ENCODE measurements at places on chromosomes 12 and 14. TPM values are rescaled to one million over a fixed set of nuclear protein-coding genes. Genes with fewer than 3 reads are reported as not detected.

- no peak overlapping the region for H3K27ac ChIP-seq
- H3K4me3 ChIP-seq: no peak overlapping the region
- H3K36me3 ChIP-seq: no peaks in the 10 kb centered on the region
- DNase-seq: no peak
- no peaks in the 10 kb centered on the region for H3K27me3 ChIP-seq
- H3K4me1 ChIP-seq: peaks cover 33% of the 10 kb centered on the region
Observed at GRCh38 chr14:68692916-68693771, 99.7 kb downstream of the ZFP36L1 start.

- H3K27ac ChIP-seq: no peak overlapping the region
- no peak for DNase-seq
- no peaks in the 10 kb centered on the region for H3K27me3 ChIP-seq
Observed at GRCh38 chr14:74945261-74945851, 10.0 kb downstream of the PGF start.

GRCh38 chr12:10115311-10115710, 14.7 kb downstream of the CLEC7A start:
- no peaks in the 10 kb centered on the region for H3K27me3 ChIP-seq
- H3K36me3 ChIP-seq: no peaks in the 10 kb centered on the region
- DNase-seq: no peak
- no peak overlapping the region for H3K4me3 ChIP-seq

GRCh38 chr14:86035882-86036281, 505.9 kb downstream of the FLRT2 start:
- no peak overlapping the region for H3K4me3 ChIP-seq
- H3K27ac ChIP-seq: no peak overlapping the region
- no peak for DNase-seq
- H3K4me1 ChIP-seq: no peaks in the 10 kb centered on the region
- no peaks in the 10 kb centered on the region for H3K36me3 ChIP-seq

Gene ACOT4
- total RNA-seq: 1.3 TPM

Gene TDRD9
- not detected for total RNA-seq

Gene STXBP6
- total RNA-seq: 4.4 TPM

- DNase-seq: no peak
- no peaks in the 10 kb centered on the region for H3K36me3 ChIP-seq
- H3K4me3 ChIP-seq: no peak overlapping the region
- no peaks in the 10 kb centered on the region for H3K4me1 ChIP-seq
- H3K27ac ChIP-seq: no peak overlapping the region
Observed at GRCh38 chr12:91222746-91223145, 40.1 kb upstream of the DCN start.

Gene SLC25A21
- total RNA-seq: 1.2 TPM

DNA sequence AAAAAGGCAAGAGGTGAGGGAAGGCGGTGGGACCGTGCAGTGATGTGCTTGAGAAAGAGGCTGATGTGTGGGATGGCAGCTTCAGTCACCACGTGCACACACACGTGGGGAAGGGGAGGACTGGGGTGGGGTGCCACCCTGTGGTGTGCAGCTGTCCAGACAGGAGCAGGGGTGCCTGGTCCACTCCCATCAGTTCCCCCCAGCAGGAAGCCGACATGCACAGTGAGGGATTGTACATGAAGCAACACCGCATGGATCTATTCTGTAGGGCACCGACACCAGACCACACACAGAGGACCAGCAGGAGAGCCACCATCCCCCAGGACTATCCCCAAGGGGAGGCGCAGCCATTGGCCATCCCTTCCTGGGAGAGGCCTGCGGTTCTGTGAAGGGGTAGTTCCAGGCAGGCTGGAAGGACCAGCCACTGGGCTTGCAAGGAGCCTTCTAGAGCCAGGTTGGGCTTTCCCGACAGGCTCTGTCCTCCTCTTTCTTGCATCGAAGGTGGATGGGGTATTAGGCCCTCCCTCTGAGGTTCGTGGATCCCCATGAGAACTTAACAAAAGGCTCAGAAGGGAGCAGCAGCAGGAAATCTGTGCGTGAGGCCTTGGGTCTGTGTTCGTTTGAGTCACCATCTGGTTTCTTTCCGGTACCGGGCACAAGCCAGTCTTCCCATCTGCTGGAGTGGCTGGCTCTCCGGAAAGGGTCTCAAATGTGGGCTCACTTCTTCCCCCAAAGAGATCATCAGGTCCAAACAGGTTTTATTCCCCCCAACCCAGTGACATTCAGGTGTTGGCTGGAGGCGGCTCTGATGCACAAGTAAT, 59.8 kb downstream of the PLEKHG3 start:
- H3K36me3 ChIP-seq: no peaks in the 10 kb centered on the region
- DNase-seq: no peak
- H3K27me3 ChIP-seq: no peaks in the 10 kb centered on the region
- peaks cover 12% of the 10 kb centered on the region for H3K4me1 ChIP-seq
- H3K4me3 ChIP-seq: peak overlapping the region; percentile 69
- peak overlapping the region; percentile 78 for H3K27ac ChIP-seq

GRCh38 chr12:100493396-100494012, 19.8 kb downstream of the NR1H4 start:
- H3K36me3 ChIP-seq: no peaks in the 10 kb centered on the region
- no peak for DNase-seq
- no peak overlapping the region for H3K27ac ChIP-seq
- no peaks in the 10 kb centered on the region for H3K4me1 ChIP-seq

GRCh38 chr12:7042842-7043241, 17.7 kb upstream of the C1S start:
- H3K27me3 ChIP-seq: no peaks in the 10 kb centered on the region
- H3K4me3 ChIP-seq: no peak overlapping the region
- no peak overlapping the region for H3K27ac ChIP-seq
- H3K4me1 ChIP-seq: no peaks in the 10 kb centered on the region
- H3K36me3 ChIP-seq: no peaks in the 10 kb centered on the region

DNA sequence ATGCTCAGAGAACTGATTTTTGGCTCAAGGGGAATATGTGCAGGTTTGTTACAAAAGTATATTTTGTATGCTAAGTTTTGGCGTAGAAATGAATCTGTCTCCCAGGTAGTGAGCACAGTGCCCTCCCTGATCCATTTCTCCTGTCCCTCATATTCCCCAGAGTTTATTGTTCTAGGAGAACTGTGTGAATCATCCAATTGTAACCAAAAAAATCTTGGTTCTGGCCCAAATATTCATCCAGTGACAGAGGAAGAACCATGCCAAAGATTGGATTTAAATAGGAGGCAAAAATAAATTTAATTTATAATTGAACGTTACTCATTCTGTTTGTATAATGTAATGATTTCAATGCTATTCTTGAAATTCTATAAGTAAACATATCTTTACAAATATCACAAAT, 4.8 kb downstream of the CATSPERB start:
- H3K27me3 ChIP-seq: no peaks in the 10 kb centered on the region
- DNase-seq: no peak
- H3K4me1 ChIP-seq: no peaks in the 10 kb centered on the region

DNA sequence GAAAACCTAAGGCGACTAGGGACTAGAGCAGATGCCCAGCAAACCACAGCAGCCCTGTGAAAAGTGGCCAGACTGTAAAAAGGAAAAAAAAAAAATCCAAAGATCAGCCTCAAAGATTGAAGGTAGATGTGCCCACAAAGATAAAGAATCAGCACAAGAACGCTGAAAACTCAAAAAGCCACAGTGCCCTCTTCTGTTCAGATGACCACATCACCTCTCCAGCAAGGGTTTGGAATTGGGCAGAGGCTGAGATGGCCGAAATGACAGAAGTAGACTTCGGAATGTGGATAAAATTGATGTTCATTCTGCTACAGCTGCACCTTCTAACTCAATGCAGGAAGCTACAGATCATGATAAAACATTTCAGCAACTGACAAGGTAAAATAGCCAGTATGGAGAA, 154.4 kb downstream of the GPHN start:
- no peaks in the 10 kb centered on the region for H3K27me3 ChIP-seq
- no peaks in the 10 kb centered on the region for H3K36me3 ChIP-seq
- H3K4me1 ChIP-seq: no peaks in the 10 kb centered on the region
- DNase-seq: no peak
- H3K27ac ChIP-seq: no peak overlapping the region

DNA sequence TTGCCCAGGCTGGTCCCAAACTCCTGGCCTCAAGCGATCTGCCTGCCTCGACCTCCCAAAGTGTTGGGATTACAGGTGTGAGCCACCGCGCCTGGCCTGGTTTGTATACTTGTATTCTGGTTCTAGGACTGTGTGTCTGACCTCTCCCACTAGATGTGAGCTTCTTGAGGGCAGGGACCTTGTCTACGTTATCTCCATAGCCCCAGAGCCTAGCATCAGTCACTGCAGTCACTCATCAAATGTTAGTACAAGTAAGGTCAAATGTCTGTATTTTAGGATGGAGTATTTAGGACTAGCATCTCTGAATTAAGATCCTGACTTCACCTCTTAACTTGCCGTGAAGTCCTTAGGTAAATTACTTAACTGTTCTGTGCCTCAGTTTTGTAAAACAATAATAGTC, 2.9 kb downstream of the RILPL2 start:
- no peaks in the 10 kb centered on the region for H3K27me3 ChIP-seq
- H3K4me3 ChIP-seq: peak overlapping the region; percentile 85
- peak overlapping the region; percentile 52 for H3K27ac ChIP-seq
- peaks cover 12% of the 10 kb centered on the region for H3K36me3 ChIP-seq
- no peak for DNase-seq
- peaks cover 28% of the 10 kb centered on the region for H3K4me1 ChIP-seq

DNA sequence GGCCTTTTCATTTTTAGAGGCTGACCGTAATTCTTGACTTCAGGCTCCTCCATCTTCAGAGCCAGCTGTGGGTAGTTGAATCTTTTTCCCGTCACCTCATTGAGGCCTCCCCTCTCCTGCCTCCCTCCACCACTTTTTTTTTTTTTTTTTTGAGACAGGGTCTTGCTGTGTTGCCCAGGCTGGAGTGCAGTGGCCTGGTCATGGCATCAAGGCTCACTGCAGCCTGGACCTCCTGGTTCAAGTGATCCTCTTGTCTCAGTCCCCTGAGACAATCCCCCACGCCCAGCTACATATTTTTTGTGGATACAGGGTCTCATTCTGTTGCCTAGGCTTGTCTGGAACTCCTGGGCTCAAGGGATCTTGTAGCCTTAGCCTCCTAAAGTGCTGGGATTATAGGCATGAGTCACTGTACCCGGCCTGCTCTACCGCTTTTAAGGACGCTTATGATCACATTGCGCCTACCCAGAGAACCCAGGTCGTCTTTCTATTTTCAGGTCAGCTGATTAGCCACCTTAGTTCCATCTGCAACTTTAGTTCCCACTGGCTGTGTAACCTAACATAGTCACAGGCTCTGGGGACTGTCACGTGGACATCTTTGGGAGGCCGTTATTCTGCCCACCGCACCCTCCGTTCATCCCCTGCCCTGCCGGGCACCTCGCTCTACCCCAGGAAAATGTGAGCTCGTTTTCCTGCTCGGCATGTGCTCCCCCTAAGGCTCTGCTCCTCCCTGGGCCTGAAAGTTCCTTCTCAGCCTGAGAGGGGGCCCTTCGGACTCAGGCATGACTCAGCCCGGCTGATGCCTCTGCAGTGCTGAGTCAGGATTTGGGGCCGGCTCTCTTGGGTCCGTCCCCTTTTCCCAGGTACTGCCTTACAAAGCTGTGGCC, 13.4 kb downstream of the TNFAIP2 start:
- no peak for DNase-seq
- H3K4me3 ChIP-seq: no peak overlapping the region
- H3K27me3 ChIP-seq: no peaks in the 10 kb centered on the region
- no peaks in the 10 kb centered on the region for H3K36me3 ChIP-seq

DNA sequence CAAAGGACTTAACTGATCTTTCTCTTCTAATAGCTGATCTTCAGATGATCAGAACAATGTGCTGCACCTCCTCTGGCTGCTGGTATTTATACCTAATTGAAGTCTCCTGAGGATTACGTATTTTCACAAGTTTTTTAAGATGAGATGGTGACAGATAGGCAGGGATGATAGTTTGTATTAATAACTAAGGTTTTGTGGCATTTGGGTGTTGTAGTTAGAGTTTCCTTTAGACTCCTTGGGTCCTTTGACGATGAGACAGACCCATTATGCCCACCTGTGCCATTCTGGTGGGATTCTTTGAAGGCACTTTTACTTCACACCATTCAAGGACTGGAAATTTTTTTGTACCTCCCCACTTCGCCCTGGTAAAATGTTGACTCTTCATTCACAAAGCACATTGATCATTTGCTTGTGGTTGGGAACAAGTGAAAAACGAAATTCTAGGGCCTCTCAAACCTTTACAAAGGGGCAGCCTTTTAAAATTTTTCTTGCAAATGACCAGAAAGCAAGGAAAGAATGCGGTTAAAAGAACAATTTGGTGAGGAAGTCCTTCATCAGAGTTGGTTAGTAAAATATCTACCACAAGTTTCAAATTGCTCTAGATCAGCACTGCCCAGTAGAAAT, at the start of gene IFNG:
IFNG (minus strand) TSS at position 60 of the 624 bp plus-strand sequence. CDS start 125 bp downstream, outside the sequence.
- no peak within 1 kb of the TSS for H3K27ac ChIP-seq
- H3K4me1 ChIP-seq: no peaks in the 10 kb centered on the region
- H3K4me3 ChIP-seq: no peak within 1 kb of the TSS
- H3K36me3 ChIP-seq: no peaks in the 10 kb centered on the region
- H3K27me3 ChIP-seq: no peaks in the 10 kb centered on the region

Gene NFE2
- not detected for total RNA-seq

GRCh38 chr12:91347481-91348214, 165.0 kb upstream of the DCN start:
- H3K36me3 ChIP-seq: no peaks in the 10 kb centered on the region
- H3K27me3 ChIP-seq: no peaks in the 10 kb centered on the region

DNA sequence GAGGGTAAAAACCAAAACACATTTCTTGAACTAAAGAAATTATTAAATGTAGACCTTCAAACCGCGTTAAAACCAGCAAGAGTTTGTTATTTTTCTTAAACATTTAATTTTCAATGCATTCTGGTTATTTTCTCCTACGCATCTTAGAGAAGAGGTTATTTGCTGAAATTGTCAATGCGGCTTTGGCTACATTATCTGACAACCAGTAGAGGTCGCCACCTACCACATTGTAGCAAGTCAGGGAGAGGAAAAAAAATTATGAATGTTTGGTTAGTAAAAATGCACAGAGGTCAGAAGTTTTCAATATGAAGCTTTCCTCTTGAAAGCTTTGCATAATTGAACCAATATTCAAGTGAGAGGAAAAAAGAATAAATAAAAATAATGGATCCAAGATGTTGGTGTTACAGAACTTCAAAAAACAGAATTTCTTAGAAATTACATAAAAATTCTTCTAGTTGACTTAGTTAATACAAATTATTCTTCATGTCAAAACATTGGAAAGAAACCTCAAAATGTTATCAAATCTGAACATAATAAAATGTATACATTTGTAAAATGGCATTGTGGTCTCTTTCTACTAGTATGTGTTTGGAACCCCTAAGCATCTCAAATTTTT, 159.4 kb upstream of the TMTC2 start:
- H3K27me3 ChIP-seq: no peaks in the 10 kb centered on the region
- H3K4me1 ChIP-seq: no peaks in the 10 kb centered on the region
- no peak overlapping the region for H3K4me3 ChIP-seq
- no peak overlapping the region for H3K27ac ChIP-seq
- no peak for DNase-seq
- no peaks in the 10 kb centered on the region for H3K36me3 ChIP-seq

Gene GPR68
- 1.8 TPM for total RNA-seq

Gene PRIMA1
- 3.5 TPM for total RNA-seq

- no peak for DNase-seq
- no peaks in the 10 kb centered on the region for H3K36me3 ChIP-seq
- no peak overlapping the region for H3K4me3 ChIP-seq
- H3K27ac ChIP-seq: no peak overlapping the region
- H3K4me1 ChIP-seq: no peaks in the 10 kb centered on the region
Observed at GRCh38 chr14:85728476-85729065, 198.6 kb downstream of the FLRT2 start.

Gene FGF23
- not detected for total RNA-seq

Gene AMDHD1
- 6.8 TPM for total RNA-seq

All from thoracic aorta (tissue), 2 donors.